ENCODE measurements at places on chromosomes 2 and 18.

GRCh38 chr2:96506907-96507240, 1.7 kb upstream of the NEURL3 start:
- no peak for DNase-seq

GRCh38 chr2:37396890-37397565, 52.6 kb downstream of the QPCT start:
- no peak for DNase-seq

- no peak for DNase-seq
Measured at GRCh38 chr18:7000484-7001096, 117.0 kb downstream of the LAMA1 start.

DNA sequence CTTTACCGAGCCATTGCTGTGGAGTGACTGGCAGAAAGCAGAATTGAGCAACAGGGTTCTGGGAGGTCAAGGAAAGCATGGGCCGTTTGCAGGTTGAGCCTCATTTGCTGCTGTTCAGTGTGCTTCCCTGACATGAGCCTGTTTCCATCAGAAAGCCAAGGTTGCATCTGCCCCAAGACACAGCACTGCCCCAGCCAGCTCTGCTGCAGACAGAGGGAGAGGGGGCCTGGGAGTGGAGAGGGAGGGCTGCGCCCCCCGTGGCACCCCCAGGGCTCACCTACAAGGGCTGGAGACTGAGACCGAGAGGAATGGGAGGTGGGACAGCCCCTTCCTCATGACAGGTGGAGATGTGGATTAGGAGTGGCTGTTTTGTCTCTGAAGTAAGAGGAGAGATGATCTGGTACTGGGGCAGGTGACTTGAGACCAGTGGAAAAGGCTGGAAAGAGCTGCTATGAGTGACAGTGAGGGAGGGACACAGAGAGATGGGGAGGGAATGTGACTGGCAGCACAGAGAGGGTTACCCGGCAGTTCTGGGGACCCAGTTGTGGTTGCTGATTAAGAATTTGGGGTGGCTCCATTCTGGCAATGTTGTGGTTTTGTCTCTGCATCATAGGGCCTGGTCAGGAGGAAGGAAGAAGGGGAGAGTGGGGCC, 218.0 kb downstream of the DYSF start:
- no peak for DNase-seq

GRCh38 chr2:63903003-63903402, 61.3 kb downstream of the UGP2 start:
- DNase-seq: peak; percentile 69

- DNase-seq: no peak
Measured at GRCh38 chr2:231717281-231718171, 9.2 kb downstream of the PTMA start.

DNA sequence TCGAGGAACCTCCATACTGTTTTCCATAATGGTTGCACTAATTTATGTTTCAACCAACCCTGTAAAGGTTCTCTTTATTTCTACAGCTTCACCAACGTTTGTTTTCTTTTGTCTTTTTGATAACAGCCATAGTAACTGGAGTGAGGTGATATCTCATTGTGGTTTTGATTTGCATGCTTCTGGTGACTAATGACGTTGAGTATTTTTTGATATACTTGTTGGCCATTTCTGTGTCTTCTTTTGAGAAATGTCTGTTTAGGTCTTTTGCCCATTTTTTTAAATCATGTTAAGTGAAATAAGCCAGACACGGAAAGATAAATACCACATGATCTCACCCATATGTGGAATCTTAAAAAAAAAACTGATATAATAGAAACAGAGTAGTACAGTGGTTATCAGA, 74.8 kb upstream of the SMIM21 start:
- no peak for DNase-seq

DNA sequence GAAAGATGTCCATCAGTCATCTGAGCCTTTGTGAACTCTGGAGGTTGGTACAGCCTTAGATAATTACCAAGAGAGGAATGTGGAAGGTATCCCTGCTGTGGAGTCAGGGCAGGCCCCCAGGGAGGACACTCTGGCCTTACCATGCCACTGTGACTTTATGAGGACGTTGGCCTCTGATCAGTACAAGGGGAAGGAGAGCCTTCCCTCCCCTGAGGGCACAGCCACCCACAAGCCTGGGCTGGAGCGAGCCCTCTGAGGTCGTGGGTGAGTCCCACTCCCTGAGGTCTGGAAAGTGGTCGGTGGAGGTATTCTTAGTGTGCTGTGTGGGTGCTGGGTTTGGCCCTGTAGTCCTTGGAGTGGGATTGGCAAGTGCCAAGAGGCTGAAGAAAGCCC, 91.6 kb downstream of the STPG4 start:
- no peak for DNase-seq

GRCh38 chr18:48055351-48055750, 124.9 kb upstream of the SMAD2 start:
- DNase-seq: no peak

- no peak for DNase-seq
Measured at GRCh38 chr2:105779394-105779793, 34.7 kb downstream of the NCK2 start.

GRCh38 chr2:161246281-161246680, 61.9 kb upstream of the PSMD14 start:
- no peak for DNase-seq

DNA sequence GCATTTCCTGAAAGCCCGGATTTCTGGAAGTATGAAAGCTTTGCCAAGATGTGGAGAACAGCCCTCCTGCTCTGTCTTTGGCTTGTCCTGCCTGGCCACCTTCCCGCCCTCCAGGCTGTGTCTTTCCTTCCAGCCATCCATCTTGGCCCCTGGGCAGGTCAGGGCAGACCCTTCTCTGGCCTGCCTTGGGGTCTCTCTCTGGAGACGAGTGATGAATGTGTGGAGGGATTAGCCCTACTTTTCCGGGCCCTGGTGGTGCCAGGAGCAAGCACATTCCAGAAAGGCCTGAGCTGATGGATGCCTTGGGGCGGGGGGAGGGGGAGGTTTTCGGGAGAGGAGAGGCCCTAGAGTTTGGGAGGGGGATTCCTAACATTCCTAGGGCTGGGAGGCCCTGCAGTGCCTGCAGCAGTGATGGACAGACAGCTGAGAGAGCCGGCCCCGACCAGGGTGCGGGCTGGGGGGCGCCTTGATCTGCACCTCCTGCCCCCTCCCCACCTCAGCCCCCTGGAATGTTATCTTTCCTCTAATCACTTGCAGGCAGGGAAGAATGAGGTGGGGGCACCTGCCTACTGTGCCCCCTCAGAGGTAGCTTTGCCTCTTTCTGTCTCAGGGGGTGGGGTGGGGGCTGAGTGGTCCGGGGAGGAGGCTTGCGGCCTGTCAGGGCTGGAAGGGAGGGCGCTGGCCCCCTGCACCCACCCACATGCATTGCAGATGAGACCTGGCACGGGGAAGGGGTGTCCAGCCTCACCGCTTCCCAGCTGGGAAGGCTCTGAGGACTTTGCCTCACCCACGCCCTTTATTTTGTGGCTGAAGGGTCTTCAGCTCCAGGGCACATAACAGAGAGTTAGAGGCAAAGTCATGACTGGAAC, 156.2 kb downstream of the DDX1 start:
- no peak for DNase-seq

DNA sequence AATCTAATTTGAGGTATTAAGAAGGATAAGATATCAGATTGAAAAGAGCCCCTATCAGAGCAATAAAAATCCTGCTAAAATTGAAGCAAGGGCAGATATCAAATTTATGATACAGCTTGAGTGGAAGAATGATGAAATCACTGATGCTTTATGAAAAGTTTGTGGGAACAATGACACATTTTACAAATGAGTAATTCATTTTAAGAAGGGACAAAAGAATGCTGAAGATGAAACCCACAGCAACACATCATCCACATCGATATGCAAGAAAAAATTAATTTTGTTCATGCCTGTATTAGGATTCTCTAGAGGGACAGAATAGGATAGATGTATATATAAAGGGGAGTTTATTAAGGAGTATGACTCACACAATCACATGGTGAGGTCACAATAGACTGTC, 355.6 kb upstream of the GYPC start:
- DNase-seq: no peak

DNA sequence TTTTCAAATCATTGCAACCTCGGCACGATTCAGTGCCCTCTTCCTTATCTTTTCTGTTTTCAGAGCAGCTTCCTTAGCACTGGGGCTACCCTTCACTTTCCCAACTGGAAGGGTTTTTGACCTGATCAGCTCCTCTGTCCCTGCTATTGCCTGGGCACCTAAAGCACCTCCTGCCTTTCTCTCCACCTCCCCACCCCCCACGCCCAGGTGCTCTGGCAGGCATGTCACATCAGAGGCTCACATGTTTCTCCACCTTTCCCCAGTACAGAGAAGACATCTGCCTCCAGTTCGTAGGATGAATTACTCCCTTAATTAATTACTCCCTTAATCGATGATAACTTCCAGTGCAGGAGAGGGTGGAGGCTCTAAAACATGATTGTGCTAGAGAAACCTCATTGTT, 88.7 kb upstream of the LCLAT1 start:
- DNase-seq: no peak

DNA sequence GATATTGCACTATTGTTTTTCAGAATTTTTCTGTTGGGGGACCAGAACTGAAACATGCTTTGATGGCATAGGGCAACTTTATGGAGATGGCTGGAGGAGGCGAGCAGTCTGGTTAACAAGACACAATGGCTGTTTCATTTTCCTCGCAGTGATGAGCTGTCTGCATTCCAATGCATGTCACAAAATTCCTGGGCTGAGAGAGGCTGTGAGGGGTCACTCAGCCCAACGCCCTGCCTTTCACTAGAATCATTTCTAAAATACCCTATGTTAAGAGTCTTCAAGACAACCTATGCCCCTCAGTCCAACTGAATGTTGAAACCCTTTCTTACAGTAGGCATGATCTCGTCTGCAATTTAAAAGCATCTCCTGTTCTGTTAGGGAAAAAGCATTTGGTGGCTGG, 1090.0 kb downstream of the BCL11A start:
- DNase-seq: no peak

DNA sequence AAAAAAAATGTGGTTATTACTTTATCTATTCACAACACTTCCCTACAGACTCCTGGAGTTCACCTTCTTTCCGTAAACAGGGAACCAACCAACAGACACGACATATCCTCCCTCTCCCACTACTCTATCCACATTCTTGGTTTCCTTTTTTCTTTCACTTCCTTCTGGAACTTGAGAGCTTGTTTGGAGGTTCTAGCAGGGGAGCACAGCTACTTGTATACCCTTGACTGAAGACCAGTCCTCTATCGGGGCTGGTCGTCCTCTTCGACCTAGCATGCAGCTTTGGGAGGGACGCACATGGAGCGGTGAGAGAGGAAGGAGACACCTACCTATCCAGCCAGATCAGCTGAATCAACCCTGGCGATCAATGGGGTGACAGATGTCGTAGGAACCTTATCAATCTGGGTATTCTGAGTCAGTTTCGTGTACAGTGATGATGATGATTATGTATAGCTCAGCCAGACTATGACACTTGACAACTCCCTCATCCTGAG, 43.5 kb upstream of the MSH2 start:
- no peak for DNase-seq

- DNase-seq: no peak
Measured at GRCh38 chr18:22558945-22559385, 141.2 kb upstream of the CTAGE1 start.

DNA sequence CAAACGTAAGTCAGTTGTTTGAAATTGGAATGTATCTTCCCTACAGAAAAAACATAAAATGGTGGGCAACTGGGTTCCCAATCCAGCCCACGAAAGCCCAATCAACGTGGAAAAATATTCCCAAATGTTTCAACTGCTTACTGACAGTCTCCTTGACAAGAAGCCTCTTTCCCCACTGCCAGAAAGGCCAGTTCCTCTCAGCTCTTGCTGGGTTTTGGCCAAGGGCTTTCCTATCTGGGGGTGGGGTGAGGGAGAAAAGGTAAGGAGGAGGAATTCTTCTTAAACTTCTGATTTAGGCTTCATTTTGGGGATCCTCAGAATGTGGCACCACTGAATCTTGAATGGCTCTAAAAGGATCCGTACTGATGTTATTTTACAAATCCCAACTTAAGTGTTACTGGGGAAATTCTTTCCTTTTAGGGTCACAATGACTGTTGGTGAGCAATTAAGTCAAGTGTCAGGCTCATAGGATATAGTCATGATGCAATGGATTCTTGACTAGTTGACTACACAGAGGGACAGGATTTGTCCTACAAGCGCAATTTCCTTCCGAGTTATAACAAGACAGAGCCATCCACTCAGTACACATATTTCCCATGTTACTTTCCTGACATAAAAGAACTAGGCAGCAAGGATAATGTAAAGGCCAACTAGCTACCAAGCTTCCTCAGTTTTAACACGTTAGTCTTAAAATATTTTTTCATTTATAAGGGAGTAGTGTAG, 73.6 kb downstream of the SPRED2 start:
- no peak for DNase-seq

All from T-helper 1 cell (primary cell).